ENCODE measurements at places on chromosomes 7 and 10. TPM values are rescaled to one million over a fixed set of nuclear protein-coding genes. Genes with fewer than 3 reads are reported as not detected.
A peak's percentile ranks its signal among the peaks of the same experiment; 100 is the strongest.

- DNase-seq, result peak; percentile 85
- H3K27ac ChIP-seq, result no peak overlapping the region
- H3K27me3 ChIP-seq, result no peaks in the 10 kb centered on the region
- H3K4me3 ChIP-seq, result no peak overlapping the region
- H3K36me3 ChIP-seq, result no peaks in the 10 kb centered on the region
Observed at GRCh38 chr10:100878291-100878910, 34.4 kb upstream of the SLF2 start.

DNA sequence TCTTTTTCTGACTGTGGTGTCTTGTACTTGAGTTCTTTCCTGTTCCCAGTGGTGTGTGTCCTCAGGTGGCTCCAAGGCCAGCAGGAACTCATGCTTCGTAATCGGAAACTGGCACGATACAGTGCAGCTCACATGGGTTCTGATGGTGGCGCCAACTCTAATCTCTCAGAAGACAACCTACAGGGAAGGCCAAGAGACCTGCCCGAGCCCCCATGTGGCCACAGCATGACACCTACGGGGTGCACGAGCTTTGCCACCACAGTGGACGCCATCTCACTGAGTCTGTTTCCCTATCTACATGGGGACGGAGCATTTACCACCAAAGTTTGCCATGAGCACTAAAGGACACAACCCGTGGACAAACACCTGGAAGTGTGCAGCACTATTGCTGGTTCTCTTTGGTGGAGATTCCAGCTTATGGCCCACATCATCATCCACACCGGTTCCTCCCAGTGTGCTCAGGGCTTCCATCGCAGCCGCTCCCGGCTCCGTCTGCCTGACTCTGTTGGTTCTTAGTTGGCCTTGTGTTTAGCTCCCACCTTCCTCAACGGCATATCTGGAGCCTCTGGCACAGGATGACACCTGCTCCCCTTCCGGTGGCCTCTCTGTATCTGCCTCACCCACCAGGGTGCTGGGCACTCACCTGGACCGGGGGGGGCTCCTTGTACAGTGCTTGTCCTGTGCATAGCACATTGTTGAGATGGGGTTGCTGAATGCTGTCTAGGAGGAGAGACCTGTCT, 586.6 kb upstream of the MKI67 start:
- no peak for DNase-seq
- no peaks in the 10 kb centered on the region for H3K27me3 ChIP-seq

- no peak overlapping the region for H3K4me3 ChIP-seq
- peak overlapping the region; percentile 51 for H3K27ac ChIP-seq
- H3K36me3 ChIP-seq, result peaks cover 23% of the 10 kb centered on the region
- no peaks in the 10 kb centered on the region for H3K27me3 ChIP-seq
- DNase-seq, result peak; percentile 48
Observed at GRCh38 chr7:72919256-72919775, 5.6 kb upstream of the POM121 start.

- DNase-seq, result peak; percentile 36
- no peak overlapping the region for H3K4me3 ChIP-seq
- no peaks in the 10 kb centered on the region for H3K27me3 ChIP-seq
- H3K4me1 ChIP-seq, result peaks cover 40% of the 10 kb centered on the region
- peaks cover 64% of the 10 kb centered on the region for H3K36me3 ChIP-seq
- H3K27ac ChIP-seq, result peak overlapping the region; percentile 28
Observed at GRCh38 chr7:157409149-157409752, 72.4 kb downstream of the DNAJB6 start.

Gene IGFBP1
- total RNA-seq, result not detected
